Ureter (tissue), 1 donor: ENCODE measurements at places on chromosomes 7 and 10. TPM values are rescaled to one million over a fixed set of nuclear protein-coding genes. Genes with fewer than 3 reads are reported as not detected.

Gene ALOX5
- total RNA-seq = 237 TPM

Gene SPAM1
- total RNA-seq = not detected

Gene MYO3A
- total RNA-seq = 0.70 TPM

Gene ASZ1
- not detected for total RNA-seq

- DNase-seq = no peak
These were observed 56.7 kb downstream of the DLG5 start for GRCh38 chr10:77869626-77870420.

- no peak for DNase-seq
These were observed 47.2 kb upstream of the PLPP4 start for GRCh38 chr10:120409816-120410215.

Gene CALHM3
- total RNA-seq = not detected
